Activated CD4-positive, alpha-beta T cell treated with anti-CD3 and anti-CD28 coated beads, Interleukin-2, amount 10 ng/mL, durations not matched to agents 7 days and 5 days (primary cell): ENCODE measurements at places on chromosomes 6 and 20.

- no peak for DNase-seq
Measured at GRCh38 chr6:135227349-135227748, 46.2 kb downstream of the MYB start.

GRCh38 chr6:123380257-123380656, 256.5 kb downstream of the TRDN start:
- DNase-seq: no peak

DNA sequence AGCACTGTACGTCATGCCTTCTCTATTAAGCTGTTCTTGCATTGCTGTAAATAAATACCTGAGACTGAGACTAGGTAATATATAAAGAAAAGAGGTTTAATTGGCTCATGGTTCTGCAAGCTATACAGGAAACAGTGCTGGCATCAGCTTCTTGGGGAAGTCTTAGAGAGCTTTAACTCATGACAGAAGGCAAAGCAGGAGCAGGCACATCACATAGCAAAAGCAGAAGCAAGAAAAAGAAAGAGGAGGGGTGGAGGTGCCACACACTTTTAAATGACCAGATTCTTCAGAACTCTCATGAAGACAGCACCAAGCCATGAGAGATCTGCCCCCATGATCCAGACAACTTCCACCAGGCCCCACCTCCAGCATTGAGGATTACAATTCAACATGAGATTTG, 30.1 kb downstream of the CYB5R4 start:
- no peak for DNase-seq

GRCh38 chr6:72999995-73000394, 225.3 kb downstream of the KHDC1L start:
- no peak for DNase-seq

GRCh38 chr6:139129284-139129683, 5.6 kb upstream of the HECA start:
- DNase-seq: no peak

- DNase-seq: no peak
Measured at GRCh38 chr6:10743515-10743914, 4.1 kb upstream of the TMEM14B start.

GRCh38 chr20:64232794-64233193, 22.8 kb upstream of the PCMTD2 start:
- DNase-seq: no peak

DNA sequence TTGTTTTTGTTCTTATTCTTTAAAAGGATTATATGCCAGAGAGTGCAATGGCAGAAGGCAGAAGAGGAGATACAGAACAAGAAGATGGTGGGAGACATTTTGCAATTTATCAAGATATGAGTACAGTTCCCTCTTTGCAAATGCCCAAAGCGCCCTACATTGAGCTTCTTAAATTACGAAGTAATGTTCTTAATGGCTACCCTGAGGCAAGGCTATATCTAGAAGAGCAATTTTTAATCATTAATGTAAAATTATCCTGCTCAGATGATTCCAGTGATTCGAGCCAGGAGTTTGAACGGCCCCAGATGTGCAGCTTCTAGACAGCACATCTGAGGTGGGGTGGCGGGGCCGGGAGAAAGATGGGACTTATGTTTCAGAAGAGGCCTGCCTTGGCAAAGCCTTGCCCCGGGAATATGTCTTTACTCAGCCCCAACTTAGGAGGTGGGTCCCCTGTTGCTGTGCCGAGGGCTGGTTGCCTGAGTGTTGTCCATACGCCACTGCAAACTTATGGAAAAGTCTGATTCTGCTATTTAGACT, 84.9 kb upstream of the MLN start:
- DNase-seq: no peak

DNA sequence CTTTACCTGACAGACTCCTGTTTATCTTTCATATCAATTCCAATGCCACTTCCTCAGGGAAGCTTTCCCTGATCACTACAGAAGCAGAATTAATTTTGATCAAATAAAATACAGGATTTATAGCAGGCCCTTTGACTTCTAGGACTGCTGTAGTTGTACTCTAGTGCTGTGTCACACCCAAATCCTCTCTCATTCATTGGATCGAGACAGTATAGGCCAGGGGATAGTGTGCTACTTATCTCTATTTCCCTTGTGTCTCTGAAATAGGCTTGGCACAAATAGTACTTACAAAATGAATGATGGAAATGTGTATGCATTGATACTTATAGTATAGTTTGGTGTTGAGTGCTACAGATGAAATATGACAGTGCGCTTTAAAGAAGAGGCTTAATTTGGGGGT, 19.8 kb downstream of the RALY start:
- DNase-seq: no peak

- no peak for DNase-seq
Measured at GRCh38 chr6:34070315-34071135, 75.4 kb downstream of the GRM4 start.

- no peak for DNase-seq
Measured at GRCh38 chr6:34316431-34317171, 67.8 kb upstream of the SMIM29 start.

GRCh38 chr6:169851641-169852503, 100.5 kb downstream of the ERMARD start:
- no peak for DNase-seq

DNA sequence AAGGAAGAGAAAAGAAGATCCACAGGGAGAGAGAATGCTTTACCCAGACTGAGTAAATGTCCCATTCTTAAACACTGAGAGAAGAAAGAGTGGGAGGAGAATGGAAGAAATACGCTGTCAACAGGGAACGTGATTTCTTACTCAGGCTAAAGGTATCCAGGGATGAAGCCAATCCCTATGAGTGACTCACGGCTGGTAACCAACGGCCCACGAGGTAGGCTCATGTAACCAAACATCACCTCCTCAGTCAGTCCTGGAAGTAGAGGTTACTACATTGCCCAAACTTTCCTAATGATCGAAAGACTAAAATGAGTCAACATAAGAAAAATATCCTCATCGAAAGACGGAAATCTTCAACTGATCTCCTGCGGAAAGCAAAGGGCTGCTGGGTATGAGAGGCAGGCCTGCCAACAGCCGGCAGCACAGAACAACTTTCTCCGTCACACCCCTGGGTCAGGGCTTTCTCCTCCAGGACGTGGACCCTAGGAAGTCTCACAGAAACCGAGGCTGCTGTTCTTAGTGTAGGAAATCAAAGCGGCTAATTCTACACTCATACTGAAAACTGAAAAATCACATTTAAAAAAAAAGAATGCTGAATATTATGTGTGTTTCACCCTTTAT, 292.6 kb downstream of the GMDS start:
- no peak for DNase-seq

DNA sequence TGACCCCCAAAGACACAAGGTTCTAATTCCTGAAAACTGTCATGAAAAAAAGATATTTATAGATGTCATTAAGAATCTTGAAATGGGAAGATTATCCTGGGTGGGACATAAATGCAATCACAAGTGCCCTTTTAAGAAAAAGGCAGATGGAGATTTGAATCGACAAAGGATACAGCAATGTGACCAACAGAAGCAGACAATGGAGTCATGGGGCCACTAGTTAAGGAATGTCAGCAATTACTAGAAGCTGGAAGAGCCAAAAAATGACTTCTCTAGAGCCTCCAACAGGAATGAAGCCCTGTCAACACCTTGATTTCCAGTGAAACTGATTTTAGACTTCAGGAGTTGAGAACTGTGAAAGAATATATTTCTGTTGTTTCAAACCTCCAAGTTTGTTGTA, 448.5 kb downstream of the MEI4 start:
- no peak for DNase-seq

DNA sequence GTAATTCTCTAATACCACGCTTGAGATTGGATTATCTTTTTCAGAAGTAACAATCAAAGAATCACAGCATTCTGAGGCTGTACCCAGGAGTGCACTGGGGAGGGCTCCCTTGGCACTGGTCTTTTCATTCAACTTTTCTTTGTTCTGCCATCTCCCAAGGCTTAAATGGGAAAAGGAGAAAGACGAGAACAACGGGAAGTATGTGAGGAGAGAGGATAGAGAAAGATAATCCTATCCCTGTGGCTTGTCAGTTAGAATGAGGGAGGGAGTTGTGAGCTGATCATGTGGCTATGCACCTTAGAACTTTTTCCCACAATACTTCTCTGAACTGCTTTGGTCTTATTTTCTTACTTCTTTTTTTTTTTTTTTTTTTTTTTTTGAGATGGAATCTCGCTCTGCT, 83.1 kb downstream of the CAP2 start:
- no peak for DNase-seq

- no peak for DNase-seq
Measured at GRCh38 chr6:97102145-97102790, 177.7 kb downstream of the KLHL32 start.

- DNase-seq: no peak
Measured at GRCh38 chr6:130602151-130602770, 224.9 kb upstream of the SMLR1 start.

- no peak for DNase-seq
Measured at GRCh38 chr6:4820704-4821276, 44.6 kb downstream of the CDYL start.
